ENCODE measurements at places on chromosomes 5 and 9.
A peak's percentile ranks its signal among the peaks of the same experiment; 100 is the strongest.

GRCh38 chr5:148776780-148777179, 49.6 kb upstream of the ADRB2 start:
- no peak for DNase-seq

DNA sequence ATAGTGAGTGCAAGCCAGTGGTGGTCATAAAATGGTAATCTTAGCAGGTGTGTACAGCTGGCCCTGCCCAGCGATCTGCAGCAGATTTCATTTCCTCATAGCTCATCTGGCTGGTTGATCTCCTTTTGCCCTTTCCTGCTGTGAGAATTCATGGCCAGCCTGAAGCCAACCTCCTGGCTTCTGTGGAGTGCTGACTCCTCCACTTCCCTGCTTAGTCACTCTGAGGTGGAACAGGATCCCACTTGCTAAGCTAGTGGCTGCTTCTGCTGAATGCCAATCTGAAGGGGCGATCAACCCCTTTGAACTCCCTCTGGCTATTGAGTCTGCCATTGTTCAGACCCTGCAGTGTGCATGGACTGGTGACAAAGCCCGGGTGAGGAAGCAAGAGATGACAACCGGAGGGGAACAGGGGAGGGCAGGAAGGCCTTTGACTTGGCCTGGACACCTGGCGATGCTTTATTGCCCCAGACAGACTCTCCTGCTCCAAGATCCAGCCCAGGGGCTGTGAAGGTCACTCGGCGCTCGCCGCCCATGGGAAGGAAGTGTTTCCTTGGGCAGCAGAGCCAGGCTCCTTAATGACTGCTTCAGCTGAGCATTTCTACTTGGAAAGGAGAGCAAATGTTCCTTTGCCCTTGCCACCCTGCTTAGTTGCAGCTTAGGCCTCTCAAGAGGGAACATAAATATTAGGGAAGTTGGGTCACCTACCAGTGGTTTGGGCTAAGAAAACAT, 341.1 kb downstream of the ZSWIM6 start:
- peak; percentile 50 for DNase-seq

- no peak for DNase-seq
Observed at GRCh38 chr5:9847631-9848030, 217.5 kb upstream of the TAS2R1 start.

GRCh38 chr5:52903142-52903541, 86.0 kb upstream of the ITGA2 start:
- no peak for DNase-seq

GRCh38 chr5:133921069-133921468, 47.4 kb downstream of the C5orf15 start:
- no peak for DNase-seq

All from ELF-1 (cell line).